ENCODE measurements at places on chromosomes 5 and 9. TPM values are rescaled to one million over a fixed set of nuclear protein-coding genes. Genes with fewer than 3 reads are reported as not detected.
A peak's percentile ranks its signal among the peaks of the same experiment; 100 is the strongest.

GRCh38 chr9:121172726-121173487 lies 28.8 kb downstream of the RAB14 start:
- DNase-seq: no peak
- H3K27me3 ChIP-seq: no peaks in the 10 kb centered on the region
- no peak overlapping the region for H3K4me3 ChIP-seq
- peak overlapping the region; percentile 15 for H3K27ac ChIP-seq
- peaks cover 24% of the 10 kb centered on the region for H3K4me1 ChIP-seq

DNA sequence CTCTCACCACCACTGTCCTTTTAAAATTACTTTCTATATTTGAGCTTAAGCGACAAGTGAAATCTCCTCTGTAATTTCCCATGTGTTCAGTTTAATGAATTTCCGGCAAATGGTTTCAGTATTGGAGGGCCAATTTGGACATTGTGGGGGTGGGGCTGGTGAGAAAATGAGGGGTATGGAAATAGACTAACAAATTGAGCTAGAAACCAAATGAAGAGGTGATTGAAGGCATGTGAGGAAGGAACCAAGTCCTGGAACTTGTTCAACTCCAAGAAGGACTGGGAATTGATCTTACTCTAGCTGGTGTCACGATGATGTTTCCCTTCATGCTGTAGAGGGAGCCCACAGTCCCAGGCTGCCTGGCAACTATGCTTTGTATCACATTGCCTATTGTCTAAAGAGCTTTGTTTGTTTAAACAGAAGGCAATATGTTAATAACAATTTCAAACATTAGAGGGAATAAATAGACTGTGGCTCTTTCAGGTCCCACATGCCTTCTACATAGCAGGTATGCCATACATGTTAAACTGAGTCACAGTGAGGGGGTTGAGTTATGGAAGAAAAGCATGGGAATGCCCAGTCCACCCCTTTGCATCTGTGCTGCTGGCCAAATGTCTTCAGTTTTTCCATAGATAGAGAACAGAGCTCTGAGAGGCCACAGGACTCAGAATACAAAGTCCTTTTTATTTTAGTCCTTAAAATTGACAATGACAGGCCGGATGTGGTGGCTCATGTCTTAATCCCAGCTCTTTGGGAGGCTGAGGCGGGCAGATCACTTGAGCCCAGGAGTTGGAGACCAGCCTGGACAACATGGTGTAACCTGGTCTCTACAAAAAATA lies 25.0 kb upstream of the MATR3 start:
- no peaks in the 10 kb centered on the region for H3K27me3 ChIP-seq
- no peak for DNase-seq
- H3K4me3 ChIP-seq: no peak overlapping the region

- no peaks in the 10 kb centered on the region for H3K36me3 ChIP-seq
- H3K4me1 ChIP-seq: peaks cover 7% of the 10 kb centered on the region
- H3K27ac ChIP-seq: peak overlapping the region; percentile 53
- no peak overlapping the region for H3K4me3 ChIP-seq
- DNase-seq: no peak
- no peaks in the 10 kb centered on the region for H3K27me3 ChIP-seq
Observed at GRCh38 chr9:35562895-35563780, 41.9 kb upstream of the TESK1 start.

- no peak for DNase-seq
- peaks cover 99% of the 10 kb centered on the region for H3K4me1 ChIP-seq
- H3K4me3 ChIP-seq: peak overlapping the region; percentile 78
- H3K27ac ChIP-seq: peak overlapping the region; percentile 91
- no peaks in the 10 kb centered on the region for H3K27me3 ChIP-seq
Observed at GRCh38 chr5:157198277-157198986, 17.8 kb downstream of the ITK start.

HAND1 gene
- polyA plus RNA-seq: not detected

DND1 gene
- not detected for polyA plus RNA-seq

DNA sequence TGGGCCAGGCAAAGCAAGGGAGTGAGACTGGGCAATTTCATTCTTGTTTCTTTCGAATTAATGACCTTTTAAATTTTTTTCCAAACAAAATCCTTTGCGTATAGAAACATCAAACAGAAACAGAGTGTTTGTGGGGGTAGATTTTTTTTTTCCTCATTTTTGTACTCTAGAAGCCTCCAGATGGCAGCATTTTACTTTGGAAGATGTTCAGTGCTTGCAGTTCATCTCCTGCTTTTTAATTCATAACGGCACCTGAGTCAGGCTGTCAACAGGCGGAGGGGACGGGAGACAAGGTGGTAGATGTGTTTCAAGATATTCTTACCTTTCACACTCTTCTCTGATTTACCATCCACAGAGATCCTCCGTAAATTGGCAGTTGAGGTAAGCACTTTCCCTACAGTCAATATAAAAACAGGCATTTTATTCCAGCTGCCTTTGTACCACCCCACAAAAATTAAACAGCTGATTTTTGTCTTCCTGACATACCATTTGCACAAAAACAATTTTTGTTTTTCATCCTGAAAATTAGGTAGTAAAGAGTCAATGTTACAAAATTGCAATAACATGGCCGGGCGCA lies 99.5 kb upstream of the FBXL17 start:
- no peak overlapping the region for H3K4me3 ChIP-seq
- DNase-seq: no peak
- no peaks in the 10 kb centered on the region for H3K36me3 ChIP-seq
- H3K27ac ChIP-seq: no peak overlapping the region

GRCh38 chr9:76463211-76463610 lies 4.2 kb downstream of the GCNT1 start:
- peaks cover 7% of the 10 kb centered on the region for H3K4me1 ChIP-seq
- H3K36me3 ChIP-seq: no peaks in the 10 kb centered on the region
- H3K27ac ChIP-seq: no peak overlapping the region

LECT2 gene
- not detected for polyA plus RNA-seq

- DNase-seq: no peak
- no peak overlapping the region for H3K4me3 ChIP-seq
- H3K27me3 ChIP-seq: no peaks in the 10 kb centered on the region
- H3K27ac ChIP-seq: no peak overlapping the region
- peaks cover 3% of the 10 kb centered on the region for H3K36me3 ChIP-seq
Observed at GRCh38 chr9:75106857-75107256, 18.5 kb downstream of the OSTF1 start.

- H3K4me1 ChIP-seq: no peaks in the 10 kb centered on the region
- H3K27me3 ChIP-seq: no peaks in the 10 kb centered on the region
- H3K4me3 ChIP-seq: no peak overlapping the region
- H3K27ac ChIP-seq: no peak overlapping the region
Observed at GRCh38 chr5:130032807-130033206, 128.5 kb downstream of the CHSY3 start.

SPATA6L gene
- polyA plus RNA-seq: not detected

PCDHGA4 gene
- polyA plus RNA-seq: not detected

DNA sequence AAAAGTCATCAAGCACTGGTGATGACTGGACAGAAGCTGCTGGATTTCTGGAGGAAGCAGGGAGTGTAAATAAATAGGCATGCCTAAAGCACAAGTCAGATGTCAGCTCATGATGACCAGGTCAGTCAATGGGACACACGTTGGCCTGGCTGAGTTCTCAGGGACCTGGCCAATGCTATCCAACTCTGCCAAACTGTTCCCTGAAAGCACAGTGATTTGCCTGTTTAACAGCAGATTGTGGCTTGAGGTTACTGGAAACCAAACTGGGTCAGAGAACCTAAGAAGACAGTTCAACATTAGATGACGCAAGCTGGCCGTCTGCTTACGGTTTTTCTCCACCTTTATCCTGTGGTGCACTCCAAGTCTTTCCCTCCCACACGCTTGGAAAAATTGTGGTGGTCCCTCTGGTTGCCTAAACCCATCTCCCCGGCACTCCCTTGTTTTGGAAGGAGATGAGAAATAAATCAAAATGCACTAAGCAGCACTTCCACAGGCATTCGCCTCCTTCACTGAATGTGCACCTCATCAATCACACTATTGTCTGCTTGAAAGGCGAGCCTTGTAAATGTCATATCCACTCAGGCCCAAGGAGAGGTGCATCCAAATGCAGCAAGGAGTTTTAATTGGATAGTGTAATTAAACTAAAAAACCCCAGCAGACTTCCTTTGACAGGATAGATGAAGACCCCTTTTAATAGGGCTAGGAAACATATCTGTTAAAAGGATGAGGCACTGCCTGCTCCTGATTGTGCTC lies 199.4 kb downstream of the GAPVD1 start:
- H3K4me3 ChIP-seq: no peak overlapping the region
- no peaks in the 10 kb centered on the region for H3K27me3 ChIP-seq
- H3K4me1 ChIP-seq: no peaks in the 10 kb centered on the region
- peaks cover 49% of the 10 kb centered on the region for H3K36me3 ChIP-seq
- no peak for DNase-seq
- H3K27ac ChIP-seq: no peak overlapping the region

GRCh38 chr5:30991462-30991861 lies 202.0 kb upstream of the CDH6 start:
- no peak overlapping the region for H3K27ac ChIP-seq
- H3K36me3 ChIP-seq: no peaks in the 10 kb centered on the region
- no peaks in the 10 kb centered on the region for H3K4me1 ChIP-seq

- H3K27ac ChIP-seq: no peak overlapping the region
- H3K4me1 ChIP-seq: peaks cover 2% of the 10 kb centered on the region
- H3K27me3 ChIP-seq: no peaks in the 10 kb centered on the region
Observed at GRCh38 chr9:104858271-104858670, 69.7 kb downstream of the ABCA1 start.

GRCh38 chr5:119275601-119276173 lies 80.1 kb upstream of the TNFAIP8 start:
- H3K36me3 ChIP-seq: no peaks in the 10 kb centered on the region
- no peak for DNase-seq
- H3K4me3 ChIP-seq: peak overlapping the region; percentile 99
- H3K27me3 ChIP-seq: no peaks in the 10 kb centered on the region
- peaks cover 95% of the 10 kb centered on the region for H3K4me1 ChIP-seq

GRCh38 chr5:142600611-142601358 lies 85.1 kb downstream of the FGF1 start:
- H3K27ac ChIP-seq: no peak overlapping the region
- no peak overlapping the region for H3K4me3 ChIP-seq
- H3K36me3 ChIP-seq: no peaks in the 10 kb centered on the region

TESK1 gene
- polyA plus RNA-seq: 8.1 TPM

- H3K36me3 ChIP-seq: no peaks in the 10 kb centered on the region
- H3K27me3 ChIP-seq: peaks cover 11% of the 10 kb centered on the region
- no peak overlapping the region for H3K4me3 ChIP-seq
Observed at GRCh38 chr9:90637626-90638025, 5.0 kb downstream of the DIRAS2 start.

GRCh38 chr5:58411372-58411771 lies 48.5 kb downstream of the PLK2 start:
- no peaks in the 10 kb centered on the region for H3K36me3 ChIP-seq
- H3K27ac ChIP-seq: no peak overlapping the region
- H3K4me3 ChIP-seq: no peak overlapping the region
- DNase-seq: no peak
- H3K4me1 ChIP-seq: no peaks in the 10 kb centered on the region

DNA sequence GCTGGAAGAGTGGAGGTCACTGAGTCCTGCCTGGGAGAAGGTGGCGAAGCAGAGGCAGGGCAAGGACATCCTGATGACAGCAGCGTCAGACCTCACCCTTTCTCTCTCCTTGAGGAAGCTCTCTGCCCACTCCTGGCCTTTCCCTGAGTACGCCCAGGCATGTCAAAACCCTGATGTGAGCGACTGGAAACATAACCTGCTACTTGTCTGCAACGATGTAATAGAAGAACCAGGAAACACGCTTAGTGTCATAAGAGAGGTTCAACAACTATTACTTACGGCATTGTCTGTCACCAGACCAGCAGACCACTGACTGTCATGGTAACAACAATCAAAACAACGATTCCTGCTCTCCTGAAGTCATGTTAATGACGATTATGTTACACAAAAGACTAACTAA lies 152.4 kb downstream of the ACTL7B start:
- H3K4me1 ChIP-seq: no peaks in the 10 kb centered on the region
- H3K27me3 ChIP-seq: peaks cover 9% of the 10 kb centered on the region
- H3K27ac ChIP-seq: no peak overlapping the region
- H3K36me3 ChIP-seq: no peaks in the 10 kb centered on the region

DNA sequence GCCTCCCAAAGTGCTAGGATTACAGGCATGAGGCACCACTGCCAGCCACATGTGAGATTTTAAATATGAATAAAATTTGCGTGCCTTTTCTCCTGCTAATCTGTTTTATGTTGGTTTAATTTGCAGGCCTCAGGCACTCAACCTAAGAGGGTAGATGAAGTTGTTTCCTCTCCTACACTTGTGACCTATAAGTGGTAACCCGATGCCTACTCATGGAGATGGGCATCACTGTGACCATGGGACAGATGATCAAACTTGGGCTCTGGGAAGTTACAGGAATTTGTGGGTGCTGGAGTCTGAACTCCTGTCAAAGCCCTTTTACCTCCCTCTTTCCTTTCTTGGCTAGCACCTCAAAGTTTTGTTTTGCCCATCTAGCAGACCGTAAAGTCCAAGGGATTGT lies 1.1 kb downstream of the SLC28A3 start:
- no peak overlapping the region for H3K4me3 ChIP-seq
- H3K27me3 ChIP-seq: peaks cover 5% of the 10 kb centered on the region
- no peak overlapping the region for H3K27ac ChIP-seq
- H3K36me3 ChIP-seq: no peaks in the 10 kb centered on the region

CYLC2 gene
- polyA plus RNA-seq: not detected

DNA sequence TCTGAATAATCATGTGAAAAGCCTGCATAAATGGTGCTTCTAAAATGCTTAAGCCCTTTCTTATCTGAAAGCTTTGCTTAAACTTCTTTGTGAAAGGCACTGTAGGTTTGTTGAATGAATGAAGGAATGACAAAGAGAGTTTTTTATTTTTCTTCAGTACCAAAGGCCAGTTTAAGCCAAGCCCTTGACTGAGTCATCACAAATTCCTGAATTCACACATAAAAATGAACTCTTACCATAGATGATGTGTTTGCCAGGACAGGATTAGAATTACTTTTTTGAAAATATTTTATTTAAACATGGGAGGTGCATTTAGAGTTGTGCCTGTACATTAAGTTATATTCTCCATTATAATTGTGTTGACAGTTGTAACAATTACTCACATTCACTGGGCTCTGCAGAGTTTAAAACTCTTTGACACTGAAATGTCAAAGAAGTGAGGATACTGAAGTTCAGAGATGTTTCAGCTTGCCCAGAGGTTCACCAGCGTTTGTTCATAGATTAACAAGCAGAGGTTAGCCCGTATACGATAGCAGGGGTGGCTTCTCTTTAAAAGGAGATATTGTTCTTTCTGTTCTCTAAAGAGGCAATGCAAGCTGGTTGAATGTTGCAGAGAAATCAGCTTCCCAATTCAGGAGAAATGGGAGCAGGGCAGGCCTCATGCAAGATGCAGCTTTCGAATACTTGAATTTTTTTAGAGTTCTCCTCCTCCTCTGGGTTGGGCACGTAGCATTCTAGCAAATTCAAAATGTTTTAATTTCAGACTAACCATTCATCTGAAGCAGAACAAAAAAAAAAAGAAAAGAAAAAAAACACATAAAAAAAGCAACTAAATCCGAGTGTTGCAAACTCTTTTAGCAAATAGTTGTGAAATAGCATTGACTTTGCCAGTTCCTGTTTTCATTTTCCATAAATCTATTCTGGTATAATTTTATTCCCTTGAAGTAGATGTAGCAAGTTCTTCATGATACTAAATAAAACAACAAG lies 358.7 kb upstream of the KLF4 start:
- H3K27me3 ChIP-seq: no peaks in the 10 kb centered on the region
- no peaks in the 10 kb centered on the region for H3K4me1 ChIP-seq
- DNase-seq: no peak

Data from naive thymus-derived CD8-positive, alpha-beta T cell (primary cell).